Activated naive CD4-positive, alpha-beta T cell (primary cell): ENCODE measurements at places on chromosomes 11 and 22.

DNA sequence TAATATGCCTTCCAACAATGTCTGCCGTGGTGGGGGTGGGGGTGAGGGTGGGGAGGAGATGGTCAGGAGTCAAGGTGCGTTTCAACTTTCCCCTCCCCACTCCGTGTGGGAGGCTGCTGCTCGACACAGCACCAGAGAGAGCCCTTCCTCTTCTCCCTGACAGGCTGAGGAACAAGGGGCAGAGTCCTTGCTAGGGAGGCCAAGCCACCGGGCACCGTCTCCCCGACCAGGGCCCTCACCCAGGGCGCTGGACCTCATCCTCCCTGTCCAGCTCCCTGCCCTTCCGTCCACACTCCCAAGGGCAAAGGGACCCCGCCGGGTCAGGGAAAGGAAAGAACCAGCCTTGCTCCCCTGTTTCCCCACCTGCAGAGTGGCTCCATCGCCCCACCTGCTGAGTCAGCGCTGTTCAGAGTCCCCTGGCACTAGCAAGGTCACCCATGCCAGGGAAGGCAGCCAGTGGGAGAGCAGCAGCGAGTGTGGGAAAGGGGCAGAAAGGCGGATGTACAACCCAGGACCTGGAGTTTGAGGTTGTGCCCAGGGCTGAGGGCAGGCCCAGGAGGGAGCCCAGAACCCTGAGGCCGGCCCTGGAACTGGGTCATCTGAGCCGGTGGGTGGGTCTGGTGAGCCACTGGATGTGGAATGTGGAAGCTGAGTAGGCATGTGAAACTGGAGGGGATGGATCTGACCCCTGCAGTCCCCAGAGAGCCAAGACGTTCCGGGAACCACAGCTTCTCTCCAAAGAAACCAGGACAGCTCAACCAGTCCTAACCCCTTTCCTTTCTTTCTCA lies 47.2 kb downstream of the BUD13 start:
- DNase-seq = no peak

DNA sequence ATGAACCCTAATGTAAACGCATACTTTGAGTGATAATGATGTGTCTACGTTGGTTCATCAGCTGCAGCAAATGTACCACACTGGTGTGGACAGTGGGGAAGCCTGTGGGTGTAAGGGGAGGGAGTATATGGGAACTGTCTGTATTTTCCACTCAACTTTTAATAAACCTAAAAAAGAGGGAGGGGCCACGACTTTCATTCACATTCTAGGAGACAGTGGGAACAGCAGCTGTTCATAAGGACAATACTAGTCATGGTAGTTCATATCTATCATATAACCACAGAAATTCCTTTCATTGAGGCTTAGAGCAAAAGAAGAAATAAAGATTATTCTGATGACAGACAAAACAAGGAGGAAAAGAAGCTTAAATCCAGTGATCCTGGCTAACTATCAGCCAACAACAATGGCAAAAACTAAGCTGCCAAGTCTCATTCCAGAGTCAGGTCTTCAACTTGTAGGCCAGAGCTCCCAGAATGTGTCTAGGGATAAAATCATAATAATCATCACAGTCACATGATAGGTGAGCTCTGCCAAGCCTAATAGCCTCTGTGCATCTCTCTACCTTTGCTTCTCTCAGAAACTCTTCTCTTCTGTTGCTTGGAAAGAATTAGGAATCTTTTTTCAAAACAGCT lies 59.4 kb upstream of the CHRM4 start:
- DNase-seq = no peak

DNA sequence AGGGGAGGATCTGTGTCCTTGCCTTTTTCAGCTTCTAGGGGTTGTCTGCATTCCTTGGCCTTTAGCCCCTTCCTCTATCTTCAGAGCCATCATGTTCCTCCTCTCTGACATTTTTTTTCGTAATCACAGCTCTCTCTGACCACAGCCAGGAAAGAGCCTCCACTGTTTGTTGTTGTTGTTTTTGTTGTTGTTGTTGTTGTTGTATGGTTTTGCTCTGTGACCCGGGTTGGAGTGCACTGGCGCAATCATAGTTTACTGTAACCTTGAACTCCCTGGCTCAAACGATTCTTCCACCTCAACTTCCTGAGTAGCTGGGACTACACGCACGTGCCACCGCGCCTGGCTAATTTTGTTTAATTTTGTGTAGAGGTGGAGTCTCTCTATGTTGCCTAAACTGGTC lies 55.3 kb upstream of the KCNQ1OT1 start:
- DNase-seq = no peak

DNA sequence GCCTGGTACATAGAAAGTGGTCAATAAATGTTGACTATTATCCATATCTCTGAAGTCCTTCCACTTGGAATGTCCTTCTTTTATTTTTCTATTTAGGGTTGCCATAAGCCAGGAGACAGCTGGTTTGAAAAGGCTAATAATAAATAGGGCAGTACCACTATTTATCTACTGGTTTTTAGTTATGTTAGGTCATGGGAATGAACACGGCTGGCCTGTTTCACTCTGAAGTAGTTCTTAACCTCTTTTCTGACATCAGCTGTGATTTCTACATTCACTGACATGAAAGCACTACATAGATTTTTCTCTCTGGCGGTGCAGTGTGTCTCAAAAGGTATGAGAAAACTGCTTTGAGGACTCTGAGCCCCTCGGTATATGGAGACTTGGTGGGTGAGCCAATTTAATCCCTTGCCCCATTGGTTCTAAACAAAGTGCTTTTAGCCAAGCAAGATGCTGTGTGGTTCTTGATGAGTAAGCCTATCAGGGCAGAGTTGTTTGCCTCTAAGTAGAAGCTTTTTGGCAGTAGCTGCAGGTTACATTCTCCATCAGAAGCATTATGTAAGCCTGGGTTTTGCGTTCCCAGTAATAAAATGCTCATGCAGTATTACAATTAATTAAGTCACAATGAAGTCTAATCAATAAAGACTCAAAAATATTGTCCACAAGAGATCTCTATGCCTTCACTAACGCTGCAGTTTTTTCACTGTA lies 48.7 kb upstream of the APOA1 start:
- no peak for DNase-seq

DNA sequence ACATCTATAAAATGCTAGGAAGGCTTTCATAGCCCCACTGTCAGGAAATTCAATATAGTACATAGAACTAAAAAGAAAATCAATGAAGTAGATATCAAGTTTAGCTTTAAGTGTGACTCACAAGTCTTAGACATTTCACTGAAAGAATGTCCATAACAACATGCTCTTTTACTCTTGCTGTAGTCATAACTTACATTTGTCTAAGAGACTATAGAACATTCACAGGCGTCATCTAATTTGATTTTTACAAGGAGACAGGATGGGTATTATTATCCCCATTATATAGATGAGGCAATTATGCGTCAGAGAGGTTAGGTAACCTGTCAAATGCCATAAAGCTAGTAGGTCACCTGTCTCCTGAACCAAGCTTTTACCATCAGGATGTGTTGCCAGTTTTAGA lies 36.9 kb downstream of the BDNF start:
- no peak for DNase-seq

- DNase-seq = no peak
Observed at GRCh38 chr22:46916886-46917770, 154.7 kb downstream of the TBC1D22A start.

- DNase-seq = no peak
Observed at GRCh38 chr11:12853652-12854296, 155.3 kb upstream of the RASSF10 start.

GRCh38 chr11:35507688-35508087 lies 17.7 kb downstream of the PAMR1 start:
- no peak for DNase-seq

- no peak for DNase-seq
Observed at GRCh38 chr11:88657076-88657738, 319.7 kb upstream of the CTSC start.

DNA sequence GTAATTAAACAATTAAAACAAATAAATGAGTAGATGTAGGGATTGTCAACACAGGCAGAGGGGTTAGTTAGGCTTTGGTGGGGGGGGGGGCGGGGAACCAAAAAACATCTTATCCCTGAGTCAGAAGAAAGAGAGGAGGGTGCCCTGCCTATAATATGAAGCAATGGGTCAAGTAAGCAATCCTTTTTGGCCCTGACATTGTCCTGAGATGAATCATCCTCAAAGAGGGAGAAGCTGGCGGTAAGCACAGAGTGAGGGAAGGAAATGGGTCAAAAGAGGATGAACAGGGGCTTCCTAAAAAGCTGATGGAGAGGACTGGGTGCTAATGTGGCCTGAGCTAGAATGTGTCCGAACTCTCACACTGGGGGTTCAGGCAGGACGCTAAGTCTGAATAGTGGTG lies 4.7 kb downstream of the OLFML1 start:
- no peak for DNase-seq

GRCh38 chr11:68090706-68091105 lies 30.5 kb downstream of the CHKA start:
- DNase-seq = no peak
